Activated CD4-positive, alpha-beta T cell treated with anti-CD3 and anti-CD28 coated beads, Interleukin-10, Interleukin-2, amounts not matched to agents 100 ng/mL and 50 ng/mL, durations not matched to agents 16 hours and 8 hours (primary cell): ENCODE measurements at places on chromosomes 5 and 9.

DNA sequence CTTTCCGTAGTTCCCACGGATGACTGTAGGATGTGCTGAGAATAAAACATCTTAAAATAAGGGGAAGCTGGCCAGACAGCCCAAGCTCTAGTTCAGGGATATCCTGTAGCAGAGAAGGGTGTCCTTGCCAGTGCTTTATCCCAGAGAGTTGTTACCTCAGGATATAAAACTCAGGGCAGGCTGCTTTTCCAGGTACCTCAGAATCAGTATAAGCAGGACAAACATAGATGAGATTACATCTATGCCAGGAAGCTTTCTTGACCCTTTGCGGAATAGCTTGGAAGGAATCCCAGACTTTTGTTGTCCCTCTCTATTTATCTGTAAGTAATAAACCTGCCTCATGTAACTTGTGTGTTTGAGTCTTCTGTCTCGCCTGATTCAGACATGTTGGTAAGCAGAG, 565.7 kb downstream of the PRDM9 start:
- no peak for DNase-seq

DNA sequence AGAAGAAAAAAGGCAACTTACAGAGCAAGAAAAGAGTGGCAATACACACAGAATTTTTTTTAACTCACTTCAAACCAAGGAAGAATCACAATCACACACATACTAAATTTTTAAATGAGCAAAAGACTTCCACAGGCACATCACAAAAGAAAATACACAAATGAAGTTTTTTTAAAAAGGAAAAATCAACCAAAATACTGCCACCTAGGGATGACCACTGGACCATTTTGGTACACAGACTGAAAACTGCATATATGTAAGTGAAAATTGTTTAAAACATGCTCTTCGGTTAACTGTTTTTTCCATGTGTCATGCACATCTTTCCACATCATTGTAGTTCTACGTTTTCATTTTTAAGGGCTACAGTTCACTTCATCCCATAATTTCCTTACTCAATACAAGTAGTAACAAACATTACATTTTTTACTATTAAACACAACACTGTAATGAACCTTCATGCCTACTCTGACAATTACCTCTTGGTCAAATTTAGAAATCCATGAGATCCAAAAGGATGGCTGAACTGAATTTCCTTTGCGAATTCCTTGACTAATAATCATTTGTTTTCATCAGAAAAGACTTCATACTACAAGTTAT, 79.0 kb downstream of the FBXW11 start:
- no peak for DNase-seq

DNA sequence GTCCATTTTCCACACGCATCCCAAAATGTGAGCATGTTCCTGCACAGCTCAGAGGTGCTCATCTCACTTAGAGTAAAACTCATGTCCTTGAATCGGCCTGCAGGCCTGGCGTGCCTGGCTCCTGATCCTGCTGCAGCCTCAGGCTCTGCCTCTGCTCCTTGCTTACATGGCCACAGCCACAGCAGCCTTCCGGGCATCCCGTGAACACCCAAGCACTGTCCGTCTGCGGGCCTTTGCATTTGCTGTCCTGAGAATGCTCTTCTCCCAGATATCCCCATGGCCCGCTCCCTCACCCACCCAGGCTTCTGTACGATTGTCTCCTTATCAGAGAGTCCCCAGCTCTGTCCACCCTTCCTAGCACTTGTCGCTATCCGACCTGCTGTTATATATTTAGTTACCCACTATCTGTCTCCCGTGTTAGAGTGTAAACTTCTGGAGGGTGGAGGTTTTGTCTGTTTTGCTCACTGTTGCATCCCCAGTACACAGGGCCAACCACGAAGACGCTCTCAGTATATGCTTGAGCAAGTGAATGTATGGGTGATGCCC, 21.9 kb downstream of the FGF18 start:
- DNase-seq, result no peak

DNA sequence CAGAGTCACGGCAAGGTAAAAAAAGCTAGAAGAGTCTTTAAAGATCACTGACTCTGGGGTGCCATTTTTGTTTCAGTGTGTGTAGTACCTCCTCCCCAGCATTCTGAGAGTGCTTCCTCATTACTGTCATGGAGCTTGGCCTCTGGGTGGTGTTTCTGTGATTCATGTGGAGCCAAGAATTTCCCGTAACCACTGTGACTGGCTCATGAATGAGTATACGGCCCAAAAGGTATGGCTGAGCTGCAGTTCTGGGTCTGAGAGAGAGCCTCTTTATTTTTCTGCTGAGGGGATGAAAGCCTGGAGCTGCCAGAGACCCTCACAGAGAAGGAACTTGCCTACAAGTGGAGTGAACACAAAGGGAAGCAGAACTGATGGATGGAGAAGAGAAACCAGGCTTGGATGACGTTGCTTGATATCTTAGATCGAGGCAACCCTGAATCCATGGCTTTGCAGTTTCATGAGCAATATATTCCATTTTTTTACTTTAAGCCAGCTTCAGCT, 85.6 kb downstream of the PTTG1 start:
- DNase-seq, result peak; percentile 69

GRCh38 chr9:115275753-115276152, 157.8 kb upstream of the TNC start:
- DNase-seq, result no peak

DNA sequence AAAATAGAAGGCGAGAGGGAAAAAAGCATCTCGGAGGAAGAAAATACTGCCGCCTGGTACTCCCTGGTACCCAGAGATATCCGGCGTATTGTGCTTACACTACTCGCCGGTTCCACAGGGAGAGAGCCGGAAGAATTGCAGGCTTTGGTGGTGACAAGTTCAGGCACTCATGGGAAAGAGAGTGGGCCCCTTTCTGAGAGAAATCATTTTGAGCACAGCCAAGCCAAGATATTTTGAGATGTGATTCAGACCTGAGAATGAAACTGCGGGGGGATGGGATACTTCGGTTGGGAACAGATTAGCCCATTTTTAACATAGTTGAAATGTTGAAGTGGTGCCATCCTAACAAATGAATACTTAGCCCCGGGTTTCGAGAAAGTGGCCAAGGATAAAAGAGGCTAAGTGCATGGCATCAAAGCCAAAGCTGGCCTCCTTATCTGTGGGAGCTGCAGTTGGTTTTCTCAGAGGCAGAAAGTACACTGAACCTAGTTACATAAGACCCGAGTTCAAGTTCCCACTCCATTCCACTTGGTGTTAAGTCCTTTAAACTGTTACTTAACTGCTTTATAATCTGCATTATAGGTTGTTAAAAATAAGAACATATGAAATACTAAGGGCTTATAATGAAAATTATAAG, 62.7 kb downstream of the SLC1A3 start:
- no peak for DNase-seq

DNA sequence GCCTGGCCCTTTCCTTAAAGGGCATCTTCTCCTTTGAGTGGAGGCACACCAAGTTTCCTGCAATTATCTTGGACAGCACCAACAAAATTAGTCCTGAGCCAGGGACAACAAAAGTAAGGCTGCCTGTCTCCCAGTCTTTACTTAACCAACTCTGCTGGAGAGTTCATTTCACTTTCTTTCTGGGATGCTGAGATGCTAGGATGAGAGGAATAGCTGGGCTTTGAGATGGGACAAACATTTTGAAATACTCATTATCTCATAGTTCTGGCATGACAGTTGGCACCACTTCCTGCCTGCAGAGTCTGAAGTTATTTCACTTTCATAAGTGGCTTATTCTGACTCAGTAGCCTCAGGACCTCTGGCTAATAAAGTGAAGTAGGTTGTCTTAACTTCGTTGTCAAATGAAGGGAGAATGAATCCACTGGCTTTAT, 157.0 kb downstream of the C9orf152 start:
- DNase-seq, result peak; percentile 82

- DNase-seq, result no peak
Observed at GRCh38 chr9:3784641-3785040, 258.8 kb upstream of the RFX3 start.

GRCh38 chr5:3041001-3041400, 289.5 kb upstream of the IRX2 start:
- no peak for DNase-seq

- peak; percentile 5 for DNase-seq
Observed at GRCh38 chr5:82526540-82526939, 248.4 kb upstream of the RPS23 start.

DNA sequence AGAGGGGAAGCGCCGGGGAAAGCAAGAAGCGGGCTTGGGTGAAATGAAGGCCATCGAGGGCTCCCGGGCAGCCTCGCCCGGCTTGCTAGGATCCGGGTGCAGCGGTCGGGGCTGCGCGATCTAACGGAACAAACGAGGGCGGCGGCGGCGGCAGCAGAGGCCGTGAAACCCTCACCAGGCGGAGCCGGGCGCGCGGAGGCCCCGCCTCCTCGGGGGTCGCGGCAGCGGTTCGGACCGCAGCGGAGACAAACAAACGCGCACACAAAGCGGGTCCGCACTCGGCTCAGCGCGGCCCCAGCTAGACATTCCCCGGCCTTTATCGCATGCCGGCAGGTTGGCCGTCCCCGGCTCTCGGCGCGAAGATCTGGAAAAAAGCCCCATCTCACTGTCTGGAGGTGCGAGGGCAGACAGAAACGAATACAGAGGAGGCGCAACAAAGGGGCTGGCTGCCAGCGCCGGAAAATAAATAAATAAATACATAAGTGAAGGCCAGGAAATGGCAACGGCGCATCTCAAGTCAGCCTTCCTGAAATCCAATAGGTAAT, 10.5 kb upstream of the TRIM36 start:
- DNase-seq, result peak; percentile 24

GRCh38 chr9:5557606-5558587, 47.6 kb downstream of the PDCD1LG2 start:
- DNase-seq, result peak; percentile 31
